ENCODE measurements at places on chromosomes 11 and 22. TPM values are rescaled to one million over a fixed set of nuclear protein-coding genes. Genes with fewer than 3 reads are reported as not detected.

Gene SDHAF2
- 38.0 TPM for total RNA-seq

Gene TRIM48
- not detected for total RNA-seq

Gene TPBGL
- total RNA-seq = 0.28 TPM

Gene MAP6
- total RNA-seq = 2.5 TPM

Gene APLNR
- under 0.01 TPM for total RNA-seq

Gene CD151
- 299 TPM for total RNA-seq

Gene CARD16
- total RNA-seq = 6.5 TPM

Gene DRICH1
- total RNA-seq = not detected

Gene KDM4D
- total RNA-seq = 0.56 TPM

Gene FAM111A
- 44.8 TPM for total RNA-seq

Gene PRODH
- not detected for total RNA-seq

Gene TMEM86A
- total RNA-seq = 0.56 TPM

Gene OOSP4A
- total RNA-seq = not detected

Gene BEST1
- 0.96 TPM for total RNA-seq

Gene AASDHPPT
- 59.6 TPM for total RNA-seq

Gene DEAF1
- 28.2 TPM for total RNA-seq

Gene GPR83
- total RNA-seq = not detected

Gene DDI1
- total RNA-seq = not detected

Gene APOA1
- 13.0 TPM for total RNA-seq

Gene P2RY2
- 0.28 TPM for total RNA-seq

Gene PPME1
- total RNA-seq = 44.3 TPM

Gene MMP13
- total RNA-seq = not detected

Gene HTR3B
- not detected for total RNA-seq

Gene OR6A2
- 0.28 TPM for total RNA-seq

Gene SLC16A8
- total RNA-seq = 0.85 TPM

Gene SEC14L6
- total RNA-seq = 0.28 TPM

Gene MUC6
- not detected for total RNA-seq

Gene TYR
- not detected for total RNA-seq

Gene CALCA
- not detected for total RNA-seq

Gene RFPL1
- total RNA-seq = not detected

Gene OR5B21
- not detected for total RNA-seq

Gene MPPED1
- not detected for total RNA-seq

Gene LARGE1
- 7.1 TPM for total RNA-seq

Gene CSNK2A3
- 1.9 TPM for total RNA-seq

Gene RIMBP3C
- 0.38 TPM for total RNA-seq

Gene NXPE4
- not detected for total RNA-seq

Gene ADAMTS8
- total RNA-seq = 0.28 TPM

Gene PELI3
- 18.6 TPM for total RNA-seq

Gene CSRP3
- not detected for total RNA-seq

Gene TMEM151A
- under 0.01 TPM for total RNA-seq

Gene ISX
- not detected for total RNA-seq

Gene ME3
- total RNA-seq = 23.4 TPM

Gene TSGA10IP
- not detected for total RNA-seq

Gene CHST1
- 0.19 TPM for total RNA-seq

Gene MB
- 0.85 TPM for total RNA-seq

Gene SLC22A6
- not detected for total RNA-seq

Gene CBLIF
- total RNA-seq = not detected

Gene SNX32
- 0.38 TPM for total RNA-seq

Gene RIC3
- not detected for total RNA-seq

Gene WNT7B
- total RNA-seq = 0.58 TPM

Gene SLC37A2
- total RNA-seq = 0.56 TPM

Gene DGCR6
- total RNA-seq = 0.19 TPM

Gene OR4D5
- total RNA-seq = not detected

Gene DEPDC7
- 5.1 TPM for total RNA-seq
